ENCODE measurements at places on chromosomes 2 and 18. TPM values are rescaled to one million over a fixed set of nuclear protein-coding genes. Genes with fewer than 3 reads are reported as not detected.
A peak's percentile ranks its signal among the peaks of the same experiment; 100 is the strongest.

DNA sequence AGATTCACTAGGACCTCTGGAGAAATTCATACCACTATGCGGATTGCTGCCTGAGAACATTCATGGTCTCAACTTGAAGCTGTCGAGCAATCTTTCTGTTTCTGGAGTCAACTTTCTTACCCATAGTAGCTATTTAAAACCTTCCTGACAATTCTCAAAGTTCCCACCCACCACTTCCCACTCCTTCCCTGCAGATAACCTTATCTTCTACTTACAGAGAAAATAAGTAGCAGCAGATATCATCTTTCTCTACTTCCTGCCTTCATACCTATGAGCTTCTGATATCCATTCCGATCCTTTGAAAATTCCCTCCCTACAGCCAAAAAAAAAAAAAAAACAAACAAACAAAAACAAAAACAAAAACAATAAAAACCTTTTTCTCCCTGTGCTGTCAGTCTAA lies 81.2 kb upstream of the CYRIA start:
- no peaks in the 10 kb centered on the region for H3K36me3 ChIP-seq
- no peak for DNase-seq
- no peak overlapping the region for H3K4me3 ChIP-seq
- H3K4me1 ChIP-seq, result no peaks in the 10 kb centered on the region

DNA sequence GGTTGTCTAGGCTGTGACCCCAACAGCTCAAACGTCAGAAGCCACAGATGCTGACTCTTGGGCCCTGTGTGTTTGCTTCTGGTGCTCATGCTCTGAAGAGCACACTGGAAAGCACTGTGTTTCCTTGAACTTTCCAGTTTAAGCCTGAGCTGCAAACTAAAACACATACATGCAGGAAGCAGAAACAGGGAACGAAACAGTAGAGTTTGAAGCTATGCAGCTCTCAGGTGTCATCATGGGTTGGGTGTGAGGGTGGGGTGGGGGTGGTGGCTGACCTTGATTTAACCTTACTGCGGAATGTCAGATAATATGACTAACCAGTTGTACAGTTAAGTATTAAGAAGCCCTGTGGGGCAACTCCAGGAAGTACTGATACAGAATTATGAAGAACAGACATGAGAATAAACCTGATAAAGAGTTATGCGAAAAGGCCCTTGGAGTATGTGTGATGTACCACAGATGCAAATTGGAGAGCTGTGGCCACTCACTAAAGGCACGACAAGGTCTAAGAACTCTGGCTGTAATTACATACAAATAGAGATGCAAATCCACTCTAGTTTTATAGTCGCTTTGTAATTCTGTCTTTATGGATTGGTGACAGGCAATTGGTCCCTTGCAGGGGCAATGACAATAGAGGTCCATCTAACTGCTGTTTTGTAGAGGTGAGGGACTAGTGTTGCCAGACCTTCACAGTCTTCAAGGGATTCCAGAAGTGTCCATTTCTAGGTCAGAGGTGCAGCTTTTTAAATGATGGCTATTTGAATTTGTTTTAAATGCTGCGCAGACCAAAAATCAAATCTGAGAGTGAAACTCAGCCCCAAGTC lies 273.1 kb downstream of the NAPG start:
- peaks cover 2% of the 10 kb centered on the region for H3K36me3 ChIP-seq
- DNase-seq, result no peak
- no peak overlapping the region for H3K4me3 ChIP-seq
- H3K27me3 ChIP-seq, result peaks cover 7% of the 10 kb centered on the region

GRCh38 chr2:46945671-46946070 lies 30.1 kb upstream of the MCFD2 start:
- no peaks in the 10 kb centered on the region for H3K27me3 ChIP-seq
- peaks cover 44% of the 10 kb centered on the region for H3K4me1 ChIP-seq
- peak overlapping the region; percentile 56 for H3K4me3 ChIP-seq
- peaks cover 2% of the 10 kb centered on the region for H3K36me3 ChIP-seq
- H3K27ac ChIP-seq, result peak overlapping the region; percentile 99
- no peak for DNase-seq

ACOXL gene
- not detected for total RNA-seq

- peaks cover 3% of the 10 kb centered on the region for H3K4me1 ChIP-seq
- no peak overlapping the region for H3K4me3 ChIP-seq
- H3K27me3 ChIP-seq, result peaks cover 20% of the 10 kb centered on the region
- DNase-seq, result no peak
Observed at GRCh38 chr2:223727562-223727961, 109.8 kb downstream of the AP1S3 start.

DNA sequence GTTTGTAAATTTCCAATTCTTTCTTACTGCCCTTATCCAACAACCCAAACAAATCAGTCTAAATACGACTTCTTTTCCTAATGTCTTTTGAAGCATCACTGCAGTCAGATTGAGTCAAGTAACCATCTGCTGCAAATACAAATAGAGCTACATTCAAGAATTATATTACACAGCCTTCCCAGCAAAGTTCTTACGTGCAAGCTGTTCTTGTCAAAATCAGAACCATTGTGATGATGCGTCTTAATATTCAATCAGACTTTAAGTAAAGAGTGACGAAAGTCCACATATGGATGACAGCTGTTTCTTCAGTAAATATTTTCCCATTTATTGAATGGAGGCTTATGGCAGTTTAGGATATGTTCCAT lies 943.8 kb downstream of the LRP1B start:
- H3K4me3 ChIP-seq, result no peak overlapping the region
- H3K4me1 ChIP-seq, result no peaks in the 10 kb centered on the region
- DNase-seq, result no peak

Measured in T-helper 17 cell (primary cell).